ENCODE measurements at places on chromosomes 16 and 17.

- no peak for DNase-seq
These were observed 52.8 kb downstream of the MARCHF10 start for GRCh38 chr17:62755141-62755851.

GRCh38 chr16:81005610-81006161 lies 999 bp downstream of the CMC2 start:
- no peak for DNase-seq

- DNase-seq, result no peak
These were observed 533.2 kb upstream of the CDH5 start for GRCh38 chr16:65833171-65833871.

GRCh38 chr17:40605306-40605705 lies 40.0 kb upstream of the CCR7 start:
- DNase-seq, result no peak

DNA sequence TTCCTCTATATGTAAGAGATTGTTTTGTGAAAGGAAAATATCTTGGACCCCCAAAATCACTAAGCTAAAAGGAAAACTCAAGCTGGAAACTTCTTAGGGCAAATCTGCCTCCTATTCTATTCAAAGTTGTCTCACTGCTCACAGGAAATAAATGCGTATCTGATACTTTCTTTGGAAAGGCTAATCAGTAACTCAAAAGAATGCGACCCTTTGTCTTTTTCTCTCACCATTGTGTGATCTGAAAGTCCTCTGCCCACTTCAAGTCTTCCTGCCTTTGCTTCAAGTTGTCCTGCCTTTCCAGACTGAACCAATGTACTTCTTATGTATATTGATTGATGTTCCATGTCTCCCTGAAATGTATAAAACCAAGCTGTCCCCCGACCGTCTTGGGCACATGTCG lies 157.3 kb downstream of the KIF2B start:
- DNase-seq, result no peak

All from posterior vena cava (tissue), 2 donors.